Stimulated activated CD4-positive, alpha-beta T cell treated with anti-CD3 and anti-CD28 coated beads, Interleukin-2, amount 100 ng/mL, for 48 hours (primary cell): ENCODE measurements at places on chromosomes 3 and 15.
A peak's percentile ranks its signal among the peaks of the same experiment; 100 is the strongest.

DNA sequence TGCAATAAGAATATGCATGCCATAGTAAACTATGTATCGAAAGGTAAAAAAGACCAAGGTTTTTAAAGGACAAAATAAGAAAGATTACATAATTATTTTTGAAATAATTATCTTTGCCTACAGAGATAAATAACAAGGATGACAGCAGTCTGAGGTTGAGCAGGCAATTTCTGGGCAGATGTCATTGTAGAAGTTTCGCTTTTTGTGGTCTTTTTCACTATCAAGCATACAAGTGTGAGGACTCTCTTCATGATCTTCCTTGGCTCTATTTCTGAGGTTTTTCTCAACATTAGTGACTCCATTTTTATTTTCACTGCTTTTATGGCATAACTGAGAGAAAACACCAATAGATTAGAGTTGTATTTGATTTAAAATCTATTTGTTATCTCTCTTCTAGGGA lies 1337.9 kb upstream of the EPHA6 start:
- no peak for DNase-seq

DNA sequence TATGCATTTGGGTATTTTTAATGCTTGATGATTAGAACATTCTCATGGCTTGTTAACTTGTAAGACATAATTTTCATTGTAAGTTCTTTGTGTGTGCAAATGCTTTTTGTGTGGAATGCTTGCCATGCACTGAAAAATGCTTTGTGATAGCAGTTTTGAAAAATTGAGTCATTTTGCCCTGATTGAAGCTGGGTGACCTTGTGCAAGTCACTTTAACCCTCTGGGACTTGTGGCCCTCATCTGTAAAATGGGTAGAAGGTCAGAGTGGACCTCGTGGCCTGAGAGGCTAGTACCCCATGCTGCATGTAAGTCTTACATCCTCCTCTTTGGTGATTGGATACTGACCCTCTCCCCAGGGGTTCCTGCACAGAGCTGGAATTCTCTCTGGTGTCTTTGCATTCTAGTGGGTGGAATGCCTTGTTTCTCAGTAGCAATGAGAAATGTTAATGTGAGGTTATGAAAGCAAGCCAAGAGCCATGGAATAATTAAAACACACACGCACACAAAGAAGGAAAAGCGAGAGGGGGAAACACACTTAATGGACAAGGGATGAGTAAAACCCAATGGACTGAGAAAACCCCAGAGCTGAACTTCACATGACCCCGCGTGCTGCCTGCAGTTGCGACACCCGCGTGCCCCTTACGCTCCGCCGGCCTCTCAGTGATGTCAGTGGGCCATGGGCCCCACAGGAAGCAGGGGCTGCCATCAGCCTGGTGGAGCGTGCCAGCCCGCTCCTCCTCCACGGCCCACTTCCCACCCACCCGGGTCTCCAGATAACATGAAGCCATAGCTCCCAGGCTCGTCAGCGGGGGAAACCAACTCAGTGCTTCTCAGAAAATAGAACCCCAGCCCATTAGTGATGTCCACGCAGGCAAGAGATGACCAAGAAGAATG lies 44.0 kb downstream of the SMAD3 start:
- no peak for DNase-seq

DNA sequence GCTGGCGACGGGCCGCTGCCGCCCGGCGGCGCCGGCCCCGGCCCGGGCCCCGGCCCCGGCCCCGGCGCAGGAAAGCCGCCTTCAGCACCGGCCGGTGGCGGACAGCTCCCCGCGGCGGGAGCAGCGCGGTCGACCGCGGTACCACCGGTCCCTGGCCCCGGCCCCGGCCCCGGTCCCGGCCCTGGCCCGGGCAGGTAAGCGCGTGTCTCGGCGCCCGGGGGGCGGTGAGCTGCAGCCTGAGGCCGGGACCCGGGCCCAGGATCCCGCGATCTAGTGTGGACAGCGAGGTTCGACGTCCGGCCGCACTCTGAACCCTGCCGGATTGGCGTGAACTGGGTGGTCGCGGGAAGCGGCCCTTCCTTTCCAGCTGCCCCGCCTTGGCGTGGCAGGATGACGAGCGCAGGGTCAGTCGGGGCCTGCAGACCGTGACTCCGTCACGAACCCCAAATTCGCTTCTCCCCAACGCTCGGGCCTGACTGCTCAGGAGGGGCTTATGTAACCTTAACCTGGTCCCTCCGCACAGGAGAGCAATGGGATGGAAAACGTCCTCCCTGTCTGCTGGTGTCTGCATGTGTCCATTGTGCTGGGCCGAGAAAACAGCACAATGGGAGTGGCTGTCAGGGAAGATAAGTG lies 472 bp downstream of the BSN start:
- DNase-seq: peak; percentile 47

DNA sequence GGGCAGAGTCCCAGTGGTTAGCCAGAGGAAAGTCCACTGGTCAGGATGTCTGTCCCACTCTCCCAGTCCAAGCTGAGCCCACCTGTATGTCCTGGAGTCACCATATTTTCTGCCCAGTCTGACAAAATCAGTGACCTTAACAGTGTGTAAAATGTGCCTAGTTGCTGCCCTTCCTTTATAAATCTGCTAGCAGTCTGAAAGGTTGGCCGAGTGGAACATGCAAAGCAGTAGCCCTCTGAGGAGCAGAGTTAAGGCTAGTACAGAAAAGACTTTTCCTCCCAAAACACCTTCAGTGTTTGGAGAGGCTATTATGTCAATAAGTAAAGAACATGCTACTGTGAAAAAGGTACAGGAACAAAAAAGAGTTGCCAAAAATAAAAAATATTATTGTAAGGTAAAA lies 15.3 kb downstream of the TTC21A start:
- no peak for DNase-seq

GRCh38 chr3:170622369-170623159 lies 36.7 kb upstream of the SLC7A14 start:
- DNase-seq: no peak

DNA sequence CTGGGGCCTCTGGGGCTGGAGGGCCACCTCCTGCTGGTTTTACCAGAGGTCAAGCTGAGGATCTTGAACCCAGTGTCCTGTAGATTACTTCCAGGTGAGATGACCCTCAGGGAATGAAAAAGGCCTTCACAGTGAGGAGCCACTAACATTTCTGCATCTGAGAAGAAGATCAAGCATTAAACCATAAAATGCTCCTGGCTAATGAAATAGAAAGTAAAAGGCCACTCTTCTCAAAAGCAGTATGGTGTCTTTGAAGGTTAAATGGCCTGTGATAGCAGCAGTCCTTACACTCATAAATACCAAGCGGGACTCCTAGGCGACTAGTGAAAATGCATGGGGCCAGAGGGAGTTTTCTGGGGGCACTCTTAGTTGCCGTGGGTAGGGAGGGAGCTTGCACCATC lies 47.0 kb upstream of the RGMA start:
- DNase-seq: no peak

DNA sequence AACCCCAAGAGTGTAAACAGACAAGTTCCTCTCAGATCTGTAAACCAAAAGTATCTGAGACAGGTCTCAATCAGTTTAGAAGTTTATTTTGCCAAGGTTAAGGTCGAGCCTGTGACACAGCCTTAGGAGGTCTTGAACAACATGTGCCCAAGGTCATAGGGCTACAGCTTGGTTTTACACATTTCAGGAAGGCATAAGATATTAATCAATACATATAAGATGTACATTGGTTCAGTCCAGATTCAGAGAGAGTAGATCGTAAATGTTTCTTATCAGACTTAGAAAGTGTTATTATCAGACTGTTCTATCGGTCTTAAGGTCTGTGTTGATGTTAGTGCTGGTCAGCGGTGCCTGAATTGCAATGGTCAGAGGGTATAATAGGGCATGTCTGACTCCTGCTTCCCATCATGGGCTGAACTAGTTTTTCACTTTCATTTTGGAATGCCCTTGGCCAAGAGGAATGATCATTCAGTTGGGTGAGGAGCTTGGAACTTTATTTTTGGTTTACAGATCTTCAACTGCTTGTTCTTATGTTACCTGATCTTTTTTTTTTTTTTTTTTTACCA lies 27.0 kb upstream of the MFGE8 start:
- no peak for DNase-seq

DNA sequence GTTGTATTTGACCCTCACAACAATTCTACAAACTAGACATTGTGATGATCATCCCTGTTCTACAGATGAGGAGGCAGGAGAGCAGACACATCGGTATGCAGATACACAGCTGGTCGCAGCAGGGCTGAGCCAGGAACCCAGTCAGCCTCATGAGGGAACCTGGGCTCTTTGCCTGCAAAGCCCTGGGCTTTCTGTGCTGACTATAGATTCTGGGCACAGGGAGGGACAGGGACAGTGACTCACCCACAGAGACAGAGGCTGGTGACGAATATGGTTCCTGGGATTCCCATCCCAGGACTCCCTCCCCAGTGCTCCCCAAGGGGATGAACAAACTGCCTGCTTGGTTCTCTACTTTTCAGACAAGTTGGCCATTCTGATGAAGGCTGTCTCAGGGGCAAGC lies 3.8 kb upstream of the CAMP start:
- DNase-seq: no peak
